Prostate gland (tissue), 2 donors: ENCODE measurements at places on chromosomes 7 and 10. TPM values are rescaled to one million over a fixed set of nuclear protein-coding genes. Genes with fewer than 3 reads are reported as not detected.

GRCh38 chr10:119341459-119342301 is 134.3 kb downstream of the GRK5 start:
- no peak for DNase-seq

GRCh38 chr7:133436014-133436428 is 183.1 kb downstream of the EXOC4 start:
- DNase-seq = no peak

DNA sequence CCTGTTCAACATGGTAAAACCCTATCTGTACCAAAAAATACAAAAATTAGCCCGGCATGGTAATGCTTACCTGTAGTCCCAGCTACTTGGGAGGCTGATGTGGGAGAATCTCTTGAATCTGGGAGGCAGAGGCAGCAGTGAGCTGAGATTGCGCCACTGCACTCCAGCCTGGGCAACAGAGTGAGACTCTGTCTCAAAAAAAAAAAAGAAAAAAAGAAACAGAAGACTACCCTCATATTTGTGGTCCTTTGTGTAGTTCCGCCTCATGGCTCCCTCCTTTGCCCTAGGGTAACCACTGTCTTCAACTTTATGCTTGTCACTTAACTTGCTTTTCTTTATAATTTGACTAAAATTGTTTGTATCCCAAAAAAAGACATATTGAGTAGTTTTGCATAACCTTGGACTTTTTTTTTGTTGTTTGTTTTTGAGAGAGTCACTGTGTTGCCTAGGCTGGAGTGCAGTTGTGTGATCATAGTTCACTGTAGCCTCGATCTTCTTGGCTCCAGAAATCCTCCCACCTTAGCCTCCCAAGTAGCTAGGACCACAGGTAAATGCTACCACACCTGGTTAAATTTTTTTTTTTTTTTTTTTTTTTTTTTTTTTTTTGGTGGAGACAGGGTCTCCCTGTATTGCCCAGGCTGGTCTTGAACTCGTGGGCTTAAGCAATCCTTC is 3.7 kb downstream of the ZNF487 start:
- no peak for DNase-seq

GRCh38 chr10:94413361-94413760 is 11.0 kb downstream of the TBC1D12 start:
- no peak for DNase-seq

The LEP gene
- not detected for total RNA-seq

The GPRIN2 gene
- total RNA-seq = 4.3 TPM
